Stimulated activated CD8-positive, alpha-beta memory T cell treated with anti-CD3 and anti-CD28 coated beads, Interleukin-7, amount 100 ng/mL, for 1 hour (primary cell): ENCODE measurements at places on chromosomes 12 and 14.

DNA sequence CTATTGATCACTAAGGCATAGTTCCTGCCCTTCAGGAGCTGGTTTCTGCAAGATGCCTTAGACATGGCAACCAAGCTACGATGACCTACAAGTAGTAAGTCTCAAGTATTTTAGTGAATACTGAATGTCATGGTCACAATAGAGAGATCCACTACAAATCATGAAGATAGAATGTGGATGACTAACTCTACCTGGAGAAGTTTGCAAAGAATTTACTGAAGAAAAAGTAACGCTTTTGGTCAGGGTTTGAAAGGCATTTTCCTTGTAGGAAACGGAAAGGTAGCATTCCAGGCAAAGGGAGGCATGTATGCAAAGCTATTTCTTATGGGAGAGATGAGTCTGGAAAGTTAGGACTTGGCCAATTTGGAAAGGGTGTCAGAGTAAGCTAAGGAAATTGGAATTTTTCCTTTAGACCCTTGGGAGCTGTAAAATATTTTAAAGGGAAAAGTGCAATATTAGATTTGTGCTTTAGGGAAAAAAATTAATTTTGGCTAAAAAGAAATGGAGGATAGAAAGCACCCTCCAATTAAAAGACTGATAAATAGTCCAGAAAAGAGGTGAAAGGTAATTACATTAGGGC, 377.5 kb downstream of the EGLN3 start:
- no peak for DNase-seq

DNA sequence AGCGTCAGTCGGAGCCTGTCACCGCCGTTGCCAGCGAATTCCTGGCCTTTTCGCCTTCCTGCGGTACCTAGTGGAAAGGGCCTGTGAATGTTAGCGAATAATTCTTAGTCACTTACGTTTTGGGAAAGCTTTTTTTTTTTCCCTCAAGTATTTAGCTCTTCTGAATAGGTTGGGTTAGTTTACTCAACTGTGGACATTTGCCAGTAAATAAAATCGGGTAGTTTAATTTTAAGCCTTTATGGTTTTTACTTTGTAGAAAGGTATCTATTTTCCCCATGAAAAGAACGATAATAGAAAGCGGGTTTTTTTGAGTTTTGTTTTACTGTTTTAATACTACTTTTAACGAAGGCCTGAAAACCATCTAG, 1.7 kb downstream of the YY1 start:
- no peak for DNase-seq

DNA sequence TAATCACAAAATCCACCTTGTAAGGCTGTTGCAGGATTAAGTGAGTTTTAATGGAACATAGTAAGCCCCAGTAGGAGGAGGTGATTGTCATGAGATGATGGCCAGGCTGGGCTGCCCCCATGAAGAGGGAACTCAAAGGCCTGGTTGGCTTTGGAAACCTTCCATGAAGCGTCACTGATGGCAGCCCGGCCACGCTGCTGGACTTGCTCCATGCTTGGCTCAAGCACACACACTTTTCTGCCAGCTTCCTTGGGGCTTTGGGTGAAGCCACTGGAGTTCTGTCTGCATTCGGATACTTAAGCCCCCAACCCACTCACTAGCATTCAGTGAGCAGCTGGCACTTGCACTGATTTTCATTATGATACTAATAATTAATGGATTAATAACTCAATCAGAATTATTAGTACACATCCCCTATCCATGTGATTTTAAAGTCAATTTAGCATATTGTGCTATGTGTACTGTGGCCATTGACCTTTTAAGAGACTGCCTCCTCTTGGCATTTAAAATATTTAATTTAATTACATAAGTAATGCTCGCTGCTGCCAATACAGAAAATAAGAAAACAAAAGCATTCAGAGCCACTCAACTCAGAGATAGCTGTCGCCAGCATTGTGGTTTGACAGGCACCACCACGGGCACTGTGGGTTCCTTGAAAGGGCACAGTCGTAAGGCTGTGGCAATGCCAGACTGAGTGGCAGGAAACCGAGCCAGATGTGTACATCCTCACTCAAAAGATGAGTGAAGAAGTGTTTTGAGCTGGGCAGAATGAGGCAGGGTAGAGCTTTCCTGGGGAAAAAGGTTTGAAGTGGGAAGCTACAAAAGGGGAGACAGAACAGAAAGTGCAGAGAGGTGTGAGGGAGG, 15.9 kb downstream of the KRT85 start:
- peak; percentile 21 for DNase-seq

GRCh38 chr12:53098354-53098981, 1.0 kb downstream of the IGFBP6 start:
- no peak for DNase-seq

- DNase-seq, result no peak
Observed at GRCh38 chr12:22231836-22232235, 102.7 kb downstream of the ST8SIA1 start.

DNA sequence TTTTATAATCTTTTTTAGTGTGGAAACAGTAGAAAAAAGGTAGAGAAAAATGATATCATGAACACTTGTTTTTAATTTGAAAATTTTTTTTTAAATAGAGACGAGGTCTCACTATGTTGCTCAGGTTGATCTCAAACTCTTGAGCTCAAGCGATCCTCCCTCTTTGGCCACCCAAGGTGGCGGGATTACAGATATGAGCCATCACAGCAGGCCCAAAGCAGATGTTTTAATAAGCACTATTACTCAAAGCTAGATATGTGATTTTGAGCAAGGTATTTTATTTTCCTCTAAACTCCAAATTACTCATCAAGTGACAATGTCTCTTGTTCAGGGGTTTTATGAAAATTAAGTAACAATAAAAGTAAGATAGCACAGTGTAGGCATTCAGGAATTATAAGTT, 10.7 kb upstream of the WDR89 start:
- no peak for DNase-seq

DNA sequence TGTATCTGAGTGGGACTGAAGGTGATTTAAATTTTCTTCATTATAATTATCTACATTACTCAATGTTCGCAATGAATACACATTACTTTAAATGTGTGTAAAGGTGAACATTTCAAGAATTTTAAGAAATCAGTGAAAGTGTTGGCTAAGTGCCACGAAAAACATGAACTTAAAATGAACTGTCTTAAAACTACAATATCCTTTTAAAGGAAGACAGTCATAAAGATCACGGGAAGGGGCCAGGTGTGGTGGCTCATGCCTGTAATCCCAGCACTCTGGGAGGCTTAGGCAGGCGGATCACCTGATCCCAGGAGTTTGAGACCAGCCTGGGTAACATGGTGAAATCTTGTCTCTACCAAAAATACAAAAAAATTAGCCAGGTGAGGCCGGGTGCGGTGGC, 11.2 kb downstream of the MOK start:
- no peak for DNase-seq
